ENCODE measurements at places on chromosomes 7 and 10.

DNA sequence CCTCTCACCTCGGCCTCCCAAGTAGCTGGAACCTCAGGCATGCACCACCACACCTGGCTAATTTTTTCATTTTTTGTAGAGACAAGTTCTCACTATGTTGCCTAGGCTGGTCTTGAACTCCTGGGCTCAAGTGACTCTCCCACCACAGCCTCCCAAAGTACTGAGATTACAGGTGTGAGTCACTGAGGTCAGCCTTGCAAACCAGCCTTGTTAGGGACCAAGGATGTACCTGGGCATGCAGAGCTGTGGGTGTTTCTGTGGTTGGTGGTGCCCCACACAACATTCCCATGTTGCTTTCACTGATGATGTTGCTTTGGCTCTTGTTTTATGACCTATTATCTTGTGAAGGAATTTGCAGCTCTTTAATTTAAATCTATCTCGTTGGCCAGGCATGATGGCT, 54.8 kb downstream of the OTUD1 start:
- no peak overlapping the region for H3K4me3 ChIP-seq
- no peaks in the 10 kb centered on the region for H3K36me3 ChIP-seq
- no peak overlapping the region for H3K27ac ChIP-seq
- no peaks in the 10 kb centered on the region for H3K4me1 ChIP-seq

DNA sequence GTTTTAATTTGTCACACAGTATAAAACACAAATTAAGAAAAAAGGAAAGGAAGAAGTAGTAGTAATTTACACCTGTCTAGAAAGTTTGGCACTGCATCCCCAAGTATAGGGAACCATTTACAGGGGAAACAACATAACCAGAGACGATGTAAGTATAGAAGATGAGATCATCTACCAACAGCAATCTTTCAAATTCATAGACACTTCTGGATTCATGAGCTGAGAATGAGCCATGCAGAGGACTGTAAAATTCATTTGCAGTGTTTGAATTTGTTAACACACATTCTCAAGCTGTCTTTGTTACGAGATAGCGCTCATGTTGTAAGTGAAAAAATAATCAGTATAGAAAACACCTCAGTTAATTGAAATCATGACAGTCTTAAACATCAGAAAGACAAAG, 337.0 kb upstream of the MEOX2 start:
- H3K36me3 ChIP-seq: no peaks in the 10 kb centered on the region
- no peak overlapping the region for H3K27ac ChIP-seq
- no peak for DNase-seq
- no peaks in the 10 kb centered on the region for H3K4me1 ChIP-seq
- no peak overlapping the region for H3K4me3 ChIP-seq
- H3K27me3 ChIP-seq: no peaks in the 10 kb centered on the region

DNA sequence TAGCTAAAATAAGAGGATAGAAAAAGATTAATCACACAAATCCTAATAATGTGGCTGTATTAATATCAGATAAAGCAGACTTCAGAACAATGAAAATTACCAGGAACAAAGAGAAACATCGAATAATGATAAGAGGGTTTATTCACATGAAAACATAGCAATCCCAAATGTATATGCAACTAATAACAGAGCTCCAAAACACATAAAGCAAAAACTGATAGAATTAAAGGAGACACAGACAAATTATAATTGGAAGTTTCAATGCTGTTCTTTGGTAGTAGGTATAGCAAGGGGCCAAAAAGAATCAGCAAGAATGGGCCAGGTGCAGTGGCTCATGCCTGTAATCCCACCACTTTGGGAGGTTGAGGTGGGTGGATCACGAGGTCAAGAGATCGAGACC, 23.4 kb upstream of the DNAAF5 start:
- no peak overlapping the region for H3K27ac ChIP-seq
- peaks cover 15% of the 10 kb centered on the region for H3K36me3 ChIP-seq
- H3K4me1 ChIP-seq: peaks cover 9% of the 10 kb centered on the region
- no peak overlapping the region for H3K4me3 ChIP-seq
- no peak for DNase-seq

GRCh38 chr7:4065190-4065589, 616.9 kb upstream of the FOXK1 start:
- no peaks in the 10 kb centered on the region for H3K36me3 ChIP-seq
- H3K27ac ChIP-seq: no peak overlapping the region

- H3K4me3 ChIP-seq: no peak overlapping the region
- peaks cover 9% of the 10 kb centered on the region for H3K27me3 ChIP-seq
- H3K36me3 ChIP-seq: no peaks in the 10 kb centered on the region
Observed at GRCh38 chr10:122344741-122345258, 29.7 kb upstream of the PLEKHA1 start.

DNA sequence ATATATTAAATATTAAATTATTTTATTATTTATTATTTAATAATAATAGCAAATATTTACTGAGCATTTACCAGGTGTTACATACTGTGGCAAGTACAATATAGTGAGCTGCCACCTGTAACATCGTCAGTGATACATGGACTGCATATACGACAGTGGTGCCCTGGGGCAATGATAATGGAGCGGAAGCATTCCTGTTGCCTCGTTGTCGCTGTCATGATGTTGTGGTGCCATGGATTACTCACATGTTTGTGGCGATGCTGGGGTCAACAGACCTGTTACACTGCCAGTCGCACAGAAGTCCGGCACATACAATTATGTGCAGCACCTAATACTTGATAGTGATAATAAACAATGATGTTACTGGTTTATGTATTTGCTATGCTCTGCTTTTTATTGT, 20.6 kb downstream of the CAMK1D start:
- no peak overlapping the region for H3K4me3 ChIP-seq

DNA sequence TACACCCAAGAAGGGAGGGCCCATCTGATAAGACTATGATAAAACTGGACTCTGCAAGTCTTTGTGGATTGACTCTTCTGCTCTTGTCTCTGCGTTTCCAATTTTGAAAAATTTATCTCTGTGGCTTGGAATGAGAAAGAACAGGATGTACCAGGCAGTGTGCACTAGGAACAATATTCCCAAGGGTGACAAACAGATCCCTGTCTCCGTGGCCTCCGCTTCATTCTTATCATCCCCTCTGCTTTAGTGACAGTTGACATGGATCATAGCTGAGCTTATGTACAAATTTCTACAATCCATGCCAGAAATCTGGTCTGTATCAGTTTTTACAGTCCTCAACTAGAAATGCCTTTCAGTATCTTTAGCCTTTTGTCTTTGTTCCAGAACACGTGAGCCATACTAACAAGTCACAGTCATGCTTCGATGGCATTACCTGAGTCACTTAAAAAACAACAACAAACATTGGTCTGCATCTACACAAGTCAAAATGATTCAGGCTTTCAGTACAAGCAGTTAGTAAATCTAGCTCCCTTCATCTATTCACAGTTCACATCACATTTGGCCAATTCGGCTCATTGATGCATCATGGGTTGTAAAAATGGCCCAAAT, 393.6 kb upstream of the CELF2 start:
- no peak for DNase-seq
- no peaks in the 10 kb centered on the region for H3K4me1 ChIP-seq
- no peak overlapping the region for H3K4me3 ChIP-seq
- H3K27me3 ChIP-seq: no peaks in the 10 kb centered on the region
- no peaks in the 10 kb centered on the region for H3K36me3 ChIP-seq

DNA sequence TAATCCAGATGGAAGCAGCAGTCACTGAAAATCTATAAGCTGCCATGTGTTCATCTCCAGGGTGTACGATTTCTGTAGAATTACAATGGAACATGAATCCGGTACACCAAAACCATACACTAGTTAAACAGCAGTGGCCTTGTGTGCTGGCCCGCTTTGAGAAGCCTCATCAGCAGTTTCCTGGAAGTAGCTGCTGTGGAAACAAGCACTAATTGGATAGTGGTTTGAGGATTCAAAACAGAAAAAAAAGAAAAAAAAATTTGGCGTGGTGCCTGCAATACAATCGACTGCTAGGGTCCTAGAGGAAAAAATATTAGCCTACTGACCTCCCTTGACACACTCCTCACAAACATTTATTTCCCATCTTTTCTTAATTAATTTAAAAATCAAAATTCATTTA, 545.9 kb downstream of the SORCS1 start:
- no peak for DNase-seq
- H3K27me3 ChIP-seq: no peaks in the 10 kb centered on the region
- H3K4me3 ChIP-seq: no peak overlapping the region
- no peak overlapping the region for H3K27ac ChIP-seq
- no peaks in the 10 kb centered on the region for H3K36me3 ChIP-seq
- H3K4me1 ChIP-seq: no peaks in the 10 kb centered on the region

GRCh38 chr7:35646289-35647023, 48.5 kb downstream of the HERPUD2 start:
- H3K27me3 ChIP-seq: no peaks in the 10 kb centered on the region
- H3K27ac ChIP-seq: no peak overlapping the region
- H3K4me3 ChIP-seq: no peak overlapping the region
- H3K4me1 ChIP-seq: no peaks in the 10 kb centered on the region
- H3K36me3 ChIP-seq: peaks cover 2% of the 10 kb centered on the region

DNA sequence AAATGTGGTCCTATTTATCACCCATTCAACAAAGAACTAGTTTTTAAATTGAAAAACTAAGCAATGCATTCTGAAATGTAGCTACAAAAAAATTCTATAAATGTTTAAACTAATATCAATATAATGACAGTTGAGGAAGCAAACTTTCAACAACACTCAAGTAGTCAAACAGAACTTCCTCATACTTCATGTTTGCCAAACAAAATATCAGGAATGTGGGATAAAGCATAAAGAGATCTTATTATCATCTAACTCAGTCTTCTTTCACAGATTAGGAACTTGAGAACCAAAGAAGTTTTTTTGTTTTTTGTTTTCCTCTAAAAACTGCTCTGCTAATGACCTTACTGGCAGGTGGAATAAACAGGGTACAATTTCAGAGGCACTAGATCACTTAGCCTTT, 116.2 kb downstream of the JAZF1 start:
- peaks cover 15% of the 10 kb centered on the region for H3K27me3 ChIP-seq
- no peaks in the 10 kb centered on the region for H3K4me1 ChIP-seq
- H3K4me3 ChIP-seq: no peak overlapping the region
- no peak overlapping the region for H3K27ac ChIP-seq

- no peaks in the 10 kb centered on the region for H3K27me3 ChIP-seq
- no peak for DNase-seq
- H3K27ac ChIP-seq: no peak overlapping the region
- H3K36me3 ChIP-seq: no peaks in the 10 kb centered on the region
Observed at GRCh38 chr7:139762886-139763285, 14.9 kb downstream of the HIPK2 start.

DNA sequence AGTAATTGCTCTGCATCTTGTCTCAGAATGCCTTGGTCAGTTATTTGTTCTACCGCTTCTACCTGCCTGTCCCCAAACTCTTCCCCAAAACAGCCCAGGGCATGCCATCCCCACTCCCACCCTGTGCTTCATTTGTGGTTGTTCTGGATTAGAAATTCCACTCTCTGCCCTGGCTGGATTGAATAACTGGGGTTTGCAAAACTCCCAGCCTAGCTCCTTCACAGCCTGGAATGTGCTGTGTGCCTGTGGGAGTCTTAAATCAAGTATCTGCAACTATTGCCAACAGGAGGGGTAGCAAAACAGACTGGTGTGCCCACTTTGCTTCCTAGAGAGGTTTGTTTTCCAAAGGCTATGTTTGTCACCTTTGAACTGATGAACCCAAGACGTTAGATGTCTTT, 24.2 kb downstream of the TSPAN15 start:
- H3K4me1 ChIP-seq: no peaks in the 10 kb centered on the region
- peaks cover 64% of the 10 kb centered on the region for H3K27me3 ChIP-seq
- no peak for DNase-seq
- H3K27ac ChIP-seq: no peak overlapping the region
- H3K36me3 ChIP-seq: no peaks in the 10 kb centered on the region
- H3K4me3 ChIP-seq: no peak overlapping the region

DNA sequence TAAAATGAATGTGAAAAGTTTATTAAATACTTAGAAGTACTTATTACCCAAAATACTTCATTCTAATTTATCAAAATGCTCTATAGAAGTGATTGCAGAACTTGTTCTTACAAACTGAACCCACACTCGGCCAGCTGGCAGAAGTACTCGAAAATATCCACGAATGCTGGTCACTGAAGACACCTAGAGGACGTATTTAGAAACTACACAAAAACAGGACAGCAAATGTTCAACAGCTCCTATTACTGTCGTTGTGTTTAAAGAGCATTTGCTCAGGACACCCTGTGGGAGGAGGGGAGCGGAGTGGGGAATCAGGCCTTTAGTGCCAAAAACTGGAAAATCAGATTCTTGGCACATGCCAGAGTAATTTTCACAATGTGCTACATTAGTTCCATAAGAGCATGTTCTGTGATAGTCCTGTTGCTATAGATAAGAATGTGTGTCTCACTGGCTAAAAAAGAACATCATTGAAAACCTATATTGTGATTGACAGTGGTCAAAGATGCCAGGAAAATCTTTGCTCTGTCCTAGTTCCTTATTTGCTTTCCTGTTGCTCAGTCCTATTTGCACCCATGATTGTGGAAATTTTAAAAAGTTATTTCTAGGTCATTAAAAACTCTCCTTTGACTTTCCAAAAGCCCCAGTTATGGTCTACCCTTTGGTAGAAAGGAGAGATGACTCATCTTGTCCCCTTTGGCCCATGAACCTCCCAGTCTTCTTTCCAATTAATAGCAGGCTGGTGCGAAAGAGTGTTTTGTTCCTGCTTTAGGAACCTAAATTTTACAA, 49.0 kb upstream of the NRBF2 start:
- DNase-seq: peak; percentile 73
- H3K4me1 ChIP-seq: no peaks in the 10 kb centered on the region
- H3K27me3 ChIP-seq: 0 out of 2 replicates have a peak, but pooled peaks cover 5% of the 10 kb centered on the region
- no peaks in the 10 kb centered on the region for H3K36me3 ChIP-seq
- no peak overlapping the region for H3K4me3 ChIP-seq

DNA sequence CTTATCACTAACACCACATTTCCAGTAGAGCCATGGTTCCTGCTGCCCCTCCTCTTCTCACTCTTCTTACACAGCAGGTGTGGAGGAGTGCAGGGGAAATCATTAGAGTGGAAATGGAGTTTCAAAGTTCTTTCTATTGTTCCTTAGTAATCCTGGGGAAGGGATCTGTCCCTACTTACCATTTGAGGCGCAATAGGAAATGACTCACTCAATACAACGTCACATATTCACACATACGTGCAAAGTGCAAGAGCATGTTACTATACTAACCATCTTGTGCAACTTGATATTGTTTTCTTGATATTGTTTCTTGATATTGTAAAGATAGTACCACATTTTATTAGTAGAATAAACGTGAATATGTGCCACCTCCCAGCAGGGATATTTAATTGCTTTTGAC, 1010.2 kb downstream of the DNAJB9 start:
- no peak overlapping the region for H3K27ac ChIP-seq
- H3K4me3 ChIP-seq: no peak overlapping the region
- H3K4me1 ChIP-seq: no peaks in the 10 kb centered on the region
- no peaks in the 10 kb centered on the region for H3K36me3 ChIP-seq
- no peaks in the 10 kb centered on the region for H3K27me3 ChIP-seq

DNA sequence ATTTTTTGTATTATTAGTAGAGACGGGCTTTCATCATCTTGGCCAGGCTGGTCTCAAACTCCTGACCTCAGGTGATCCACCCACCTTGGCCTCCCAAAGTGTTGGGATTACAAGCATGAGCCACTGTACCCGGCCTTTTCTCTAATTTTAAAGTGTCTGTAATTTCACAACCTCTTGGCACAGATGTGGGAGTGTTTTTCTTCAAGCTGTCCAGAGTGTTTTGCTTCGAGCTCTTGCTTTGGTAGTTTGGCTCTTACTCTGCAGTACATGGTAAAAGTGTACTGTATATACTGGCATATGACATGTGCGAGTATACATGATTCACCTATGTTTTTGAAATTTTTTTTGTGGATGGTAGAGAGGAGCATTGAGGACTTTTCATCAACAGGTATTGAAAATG, 9.8 kb downstream of the SRGN start:
- H3K27me3 ChIP-seq: no peaks in the 10 kb centered on the region
- peaks cover 4% of the 10 kb centered on the region for H3K4me1 ChIP-seq
- no peak for DNase-seq
- peaks cover 42% of the 10 kb centered on the region for H3K36me3 ChIP-seq
- H3K4me3 ChIP-seq: no peak overlapping the region
